ENCODE measurements at places on chromosomes 3 and 15.

DNA sequence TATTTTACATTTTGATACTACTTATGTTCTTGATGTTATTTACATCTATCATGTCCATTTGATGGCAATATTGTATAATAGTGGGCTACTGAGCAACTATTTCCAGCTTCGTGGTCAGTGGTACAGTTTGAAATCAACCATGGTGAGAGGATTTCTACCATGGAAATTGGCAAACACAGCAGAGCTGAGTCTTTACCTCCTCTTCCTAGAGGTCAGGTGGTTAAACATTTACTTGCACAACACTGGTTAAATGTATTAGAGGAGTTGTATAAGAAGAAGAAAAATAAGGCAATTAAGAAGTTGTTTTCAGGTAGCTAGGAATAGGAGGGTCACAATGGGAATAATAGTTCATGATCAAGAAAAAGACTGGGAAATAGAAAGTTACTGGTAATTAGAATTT, 7.2 kb upstream of the PPM1L start:
- DNase-seq: no peak

DNA sequence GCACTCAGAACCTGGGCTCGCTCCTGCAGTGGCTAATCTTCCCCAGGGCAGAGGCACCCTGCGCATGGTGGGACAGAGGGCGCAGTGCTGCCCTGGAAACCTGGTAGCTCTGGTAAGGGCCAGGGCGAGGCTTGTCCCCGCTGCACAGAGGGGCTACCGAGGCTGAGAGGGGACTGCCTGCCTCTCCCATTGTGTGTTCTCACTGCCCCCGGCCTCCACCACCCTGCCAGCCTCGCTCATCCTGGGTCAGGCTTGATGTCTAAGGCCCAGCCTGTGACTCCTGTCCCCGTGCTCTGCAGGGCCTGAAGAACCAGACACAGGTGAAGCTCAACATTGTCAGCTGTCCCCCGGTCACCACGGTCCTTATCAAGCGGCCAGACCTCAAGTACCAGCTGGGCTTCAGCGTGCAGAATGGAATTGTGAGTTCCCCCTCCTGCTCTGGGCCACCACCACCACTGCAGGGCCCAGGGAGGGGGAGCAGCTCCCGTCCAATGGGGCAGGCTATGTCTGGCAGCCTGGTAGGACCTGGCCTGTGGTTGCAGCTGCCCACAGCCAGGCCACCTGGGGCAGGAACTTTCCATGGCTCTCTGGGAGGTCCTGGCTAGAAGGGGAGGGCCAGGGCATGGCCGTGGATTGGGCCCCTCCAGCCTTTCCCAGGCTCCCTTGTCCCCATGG, 161.5 kb downstream of the NSMCE3 start:
- DNase-seq: no peak

- DNase-seq: no peak
Measured at GRCh38 chr3:113075588-113075987, 84.8 kb downstream of the GTPBP8 start.

DNA sequence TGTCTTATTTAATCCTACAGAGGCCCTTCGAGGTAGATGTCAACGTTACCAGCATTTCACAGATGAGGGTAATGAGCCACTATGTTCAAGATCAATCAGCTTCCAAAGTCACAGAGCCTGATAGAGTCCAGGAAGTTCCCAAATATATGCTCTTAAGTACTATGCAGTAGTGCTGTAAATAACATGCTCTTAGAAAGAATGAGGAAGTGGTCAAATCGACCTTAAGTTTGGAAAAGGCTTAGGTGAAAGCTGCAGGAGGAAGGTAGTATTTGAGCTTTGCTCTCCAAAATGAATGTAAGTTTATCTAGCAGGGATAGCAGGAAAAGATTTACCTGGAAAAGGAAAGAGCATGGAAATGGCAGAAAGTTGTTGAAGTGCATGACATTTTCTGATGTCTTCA, 234.0 kb downstream of the RBMS3 start:
- DNase-seq: no peak

DNA sequence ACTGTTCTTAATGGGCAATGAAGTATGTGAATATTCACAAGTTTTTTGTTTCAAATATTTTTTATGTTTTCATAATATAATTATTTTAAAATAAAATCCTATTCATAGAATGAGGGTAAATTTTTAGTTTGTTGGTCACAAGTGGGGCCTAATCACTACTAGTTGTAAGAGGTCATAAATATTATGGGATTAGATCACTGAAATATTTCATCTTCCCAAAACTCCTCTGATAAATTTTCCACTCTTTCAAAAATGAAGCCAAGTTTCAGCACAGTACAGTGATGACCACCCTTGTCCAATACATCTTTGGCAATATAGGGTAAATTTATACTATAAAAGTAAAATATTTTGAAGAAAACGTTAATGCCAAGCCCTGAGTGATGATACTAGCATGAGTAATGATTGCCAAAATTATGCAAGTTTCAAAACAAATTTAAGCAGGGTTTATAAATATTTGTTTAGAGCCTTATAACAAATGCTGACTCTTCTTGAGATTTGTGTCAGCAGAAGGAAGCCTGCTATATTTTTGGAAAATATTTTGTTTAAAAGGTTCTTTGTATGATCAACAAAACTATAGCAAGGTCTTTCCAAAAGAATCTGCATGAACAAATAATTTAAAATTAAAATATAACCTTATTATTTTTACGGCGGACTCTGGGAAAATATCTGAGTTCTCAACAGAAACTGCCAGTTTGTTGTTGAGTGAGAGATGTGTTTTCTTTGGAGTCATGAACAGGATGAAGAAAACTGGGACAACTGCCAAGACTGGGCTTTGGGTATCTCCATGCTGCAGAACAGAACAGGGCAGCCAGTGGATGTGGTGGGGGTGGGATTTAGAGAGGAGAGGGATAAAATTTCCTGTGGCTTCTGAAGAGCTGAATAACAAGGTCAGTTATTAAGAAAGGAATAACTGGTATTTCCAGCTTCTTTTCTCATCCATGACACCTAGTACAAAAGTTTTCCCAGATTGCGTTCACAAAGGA, 17.9 kb upstream of the TM4SF1 start:
- DNase-seq: no peak

DNA sequence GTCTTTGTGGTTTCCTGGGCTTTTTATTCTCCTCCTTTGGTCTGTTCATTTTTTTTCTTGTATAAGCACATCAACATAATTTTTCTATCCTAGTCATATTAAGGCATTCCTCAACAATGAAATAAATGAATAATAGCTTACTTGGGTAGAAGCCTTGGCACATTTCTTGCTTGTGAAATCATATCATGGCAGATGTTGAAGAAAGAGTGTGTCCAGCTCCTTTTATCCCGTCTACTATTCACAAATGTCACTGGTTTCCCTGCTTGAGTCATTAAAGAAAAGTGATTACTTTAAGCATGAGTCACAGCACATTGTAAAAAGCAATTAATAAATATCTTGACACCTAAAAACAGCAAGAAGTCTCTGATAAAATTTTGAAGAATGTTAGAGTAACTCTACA, 42.1 kb downstream of the MINAR1 start:
- no peak for DNase-seq

DNA sequence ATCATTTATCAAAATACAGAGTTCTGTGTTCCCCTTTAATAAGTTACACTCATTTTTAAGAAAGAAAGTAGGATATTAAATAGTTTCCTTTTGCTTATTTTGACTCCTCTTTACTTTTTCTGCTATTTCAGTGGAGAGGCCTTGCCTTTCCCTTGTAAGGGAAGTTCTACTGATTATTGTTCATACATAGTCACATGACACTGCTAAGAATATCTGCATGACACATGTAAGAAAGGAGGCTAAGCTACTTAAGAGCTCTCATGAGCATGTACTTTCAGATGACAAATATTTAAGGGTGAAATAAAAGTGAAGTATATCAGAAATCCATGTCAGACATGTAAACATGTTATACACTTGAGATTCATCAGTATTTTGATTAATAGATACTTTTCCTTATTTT, 39.0 kb downstream of the MYRIP start:
- no peak for DNase-seq

DNA sequence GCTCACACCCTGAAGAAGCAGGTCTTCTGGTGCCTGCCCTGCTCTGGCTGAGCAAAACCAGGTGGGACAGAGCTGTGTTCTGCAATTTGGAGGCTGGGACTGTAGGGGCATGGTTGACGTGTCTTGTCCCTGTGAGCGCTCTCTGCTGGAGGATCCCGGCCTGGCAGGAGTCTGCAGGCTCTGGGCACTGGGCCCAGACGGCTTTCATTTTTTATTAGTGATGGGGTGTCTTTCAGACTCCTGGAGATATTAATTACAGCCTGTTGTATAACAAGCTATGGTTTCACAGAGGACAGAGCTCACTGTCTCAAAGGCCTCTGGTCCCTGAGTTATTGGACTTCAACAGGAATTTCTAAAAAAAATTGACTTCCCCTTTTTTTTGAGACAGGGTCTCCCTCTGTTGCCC, 29.5 kb upstream of the ZNF710 start:
- no peak for DNase-seq

DNA sequence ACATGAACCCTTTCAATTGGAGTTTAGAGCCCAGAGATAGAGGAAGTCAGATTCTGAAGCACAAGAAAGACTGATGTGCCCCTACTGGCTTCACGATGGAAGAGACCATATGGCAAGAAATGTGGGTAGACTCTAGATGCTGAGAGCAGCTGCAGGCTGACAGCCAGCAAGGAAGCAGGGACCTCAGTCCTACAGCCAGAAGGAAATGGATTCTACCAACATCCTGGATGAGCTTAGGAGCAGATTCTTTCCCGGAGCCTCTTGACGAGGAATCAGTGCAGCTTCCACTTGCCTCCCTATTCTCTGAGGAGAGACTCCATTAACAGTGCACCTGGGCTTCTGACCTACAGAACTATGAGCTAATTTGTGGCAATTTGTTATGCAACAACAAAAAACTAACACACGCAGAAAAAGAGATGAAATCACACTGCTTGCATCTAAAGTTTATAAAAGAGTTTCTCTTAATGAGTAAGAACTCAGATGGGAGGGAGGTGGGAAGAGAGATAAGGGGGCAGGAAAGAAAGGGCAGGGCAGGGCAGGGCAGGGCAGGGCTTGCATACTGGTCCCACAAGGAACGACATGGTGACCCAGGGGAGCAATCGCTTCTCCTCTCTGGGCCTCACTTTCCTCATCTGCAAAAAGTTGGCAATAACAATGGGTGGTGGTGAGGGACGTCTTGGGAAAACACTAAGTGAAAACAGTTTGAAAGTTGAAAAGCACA, 440.9 kb downstream of the FOXP1 start:
- no peak for DNase-seq

- DNase-seq: no peak
Measured at GRCh38 chr3:9659849-9660248, 10.5 kb downstream of the MTMR14 start.

DNA sequence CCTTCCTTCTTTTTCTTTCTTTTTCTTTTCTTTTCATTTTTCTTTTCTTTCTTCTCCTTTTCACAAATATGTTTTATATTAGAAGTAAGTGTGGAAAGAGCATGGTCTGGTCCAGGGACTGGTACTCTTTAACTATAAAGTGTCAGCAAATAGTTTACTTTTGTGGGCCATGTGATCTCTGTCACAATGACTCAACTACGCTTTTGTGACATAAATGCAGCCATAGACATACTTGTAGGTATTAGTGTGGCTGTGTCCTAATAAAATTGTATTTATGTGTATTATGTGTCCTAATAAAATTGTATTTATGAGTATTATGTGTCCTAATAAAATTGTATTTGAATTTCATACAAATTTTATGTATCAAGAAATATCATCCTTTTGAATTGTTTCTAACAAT, 749.1 kb upstream of the ARPP21 start:
- no peak for DNase-seq

GRCh38 chr3:9786825-9787669, 5.2 kb downstream of the TADA3 start:
- no peak for DNase-seq

- DNase-seq: no peak
Measured at GRCh38 chr3:181278468-181279238, 289.1 kb upstream of the DNAJC19 start.

GRCh38 chr3:168684519-168684918, 588.8 kb upstream of the GOLIM4 start:
- DNase-seq: no peak

DNA sequence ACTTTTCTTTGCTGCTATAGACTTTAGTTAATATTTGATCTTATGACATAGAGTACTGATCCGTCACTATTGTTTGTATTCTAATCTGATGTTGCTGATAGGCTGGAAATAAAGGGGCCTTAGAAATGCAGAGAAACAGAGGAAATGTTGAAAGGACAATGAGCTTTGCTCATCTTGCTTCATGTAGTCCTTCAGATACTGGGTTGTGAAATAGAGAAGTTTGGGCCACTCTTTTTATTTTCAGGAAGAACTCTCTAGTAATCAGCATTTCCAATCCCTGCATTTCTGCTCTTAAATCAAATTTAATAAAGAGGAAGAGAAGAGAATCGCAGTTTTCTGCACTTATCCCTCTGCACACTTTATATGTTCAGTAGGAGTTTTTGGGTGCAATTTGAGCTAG, 192.8 kb upstream of the THBS1 start:
- no peak for DNase-seq

DNA sequence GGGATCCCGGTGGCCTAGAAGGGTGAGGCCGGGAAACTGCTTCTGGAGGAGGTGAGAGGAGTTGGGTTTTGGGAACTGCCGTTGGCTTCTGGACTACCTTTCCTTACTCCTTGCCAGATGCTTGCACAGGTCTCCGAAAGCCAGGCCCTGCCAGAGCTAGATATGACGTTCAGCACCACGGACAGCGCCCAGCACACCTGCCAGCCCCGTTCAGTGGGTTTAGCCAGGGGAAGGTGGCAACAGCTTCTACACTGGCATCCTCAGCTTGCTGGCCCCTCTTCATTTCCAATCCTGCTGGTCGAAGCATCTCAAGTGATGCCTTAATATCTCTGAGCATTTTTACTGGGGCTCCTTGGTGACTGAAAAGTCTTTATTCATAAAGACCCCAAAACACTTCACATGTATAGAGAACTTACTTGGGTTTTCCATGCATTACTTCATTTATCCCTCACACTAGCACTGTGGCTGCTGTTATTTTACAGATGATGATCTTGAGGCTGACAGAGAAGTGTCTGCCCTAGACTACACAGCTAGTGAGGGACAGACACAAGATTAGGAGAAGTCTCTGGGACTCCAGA, 21.9 kb downstream of the HCN4 start:
- no peak for DNase-seq

GRCh38 chr3:124149771-124150170, 157.8 kb upstream of the ROPN1 start:
- no peak for DNase-seq

GRCh38 chr3:194237110-194237509, 101.2 kb downstream of the HES1 start:
- DNase-seq: no peak

DNA sequence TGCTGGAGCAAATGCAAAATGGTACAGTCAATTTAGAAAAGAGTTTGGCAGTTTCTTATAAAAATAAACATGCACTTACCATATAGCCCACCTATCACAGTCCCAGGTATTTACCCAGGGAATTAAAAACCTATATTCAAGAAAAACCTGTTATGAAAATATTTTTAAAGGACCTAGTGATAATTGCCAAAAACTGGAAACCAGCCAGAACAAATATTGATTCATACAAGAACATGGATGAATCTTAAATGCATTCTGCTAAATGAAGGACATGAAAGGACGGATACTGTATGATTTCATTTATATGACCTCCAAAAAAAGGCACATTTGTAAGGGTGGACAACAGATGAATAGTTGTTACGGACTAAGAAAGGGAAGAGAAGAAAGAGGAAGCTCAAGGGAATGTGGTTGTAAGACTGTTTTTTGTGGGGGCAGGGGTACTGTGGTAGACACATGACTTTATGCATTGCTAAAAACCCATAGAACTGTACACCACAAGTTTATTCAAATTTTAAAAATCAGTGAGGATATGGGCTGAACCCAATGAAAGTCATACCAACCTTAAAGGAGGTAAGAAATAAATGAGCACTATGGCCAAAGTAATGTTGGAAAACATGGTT, 61.0 kb downstream of the ZBBX start:
- DNase-seq: no peak

All from T-helper 22 cell (primary cell).